NCI-H446 (cell line): ENCODE measurements at places on chromosomes 5 and 9.

DNA sequence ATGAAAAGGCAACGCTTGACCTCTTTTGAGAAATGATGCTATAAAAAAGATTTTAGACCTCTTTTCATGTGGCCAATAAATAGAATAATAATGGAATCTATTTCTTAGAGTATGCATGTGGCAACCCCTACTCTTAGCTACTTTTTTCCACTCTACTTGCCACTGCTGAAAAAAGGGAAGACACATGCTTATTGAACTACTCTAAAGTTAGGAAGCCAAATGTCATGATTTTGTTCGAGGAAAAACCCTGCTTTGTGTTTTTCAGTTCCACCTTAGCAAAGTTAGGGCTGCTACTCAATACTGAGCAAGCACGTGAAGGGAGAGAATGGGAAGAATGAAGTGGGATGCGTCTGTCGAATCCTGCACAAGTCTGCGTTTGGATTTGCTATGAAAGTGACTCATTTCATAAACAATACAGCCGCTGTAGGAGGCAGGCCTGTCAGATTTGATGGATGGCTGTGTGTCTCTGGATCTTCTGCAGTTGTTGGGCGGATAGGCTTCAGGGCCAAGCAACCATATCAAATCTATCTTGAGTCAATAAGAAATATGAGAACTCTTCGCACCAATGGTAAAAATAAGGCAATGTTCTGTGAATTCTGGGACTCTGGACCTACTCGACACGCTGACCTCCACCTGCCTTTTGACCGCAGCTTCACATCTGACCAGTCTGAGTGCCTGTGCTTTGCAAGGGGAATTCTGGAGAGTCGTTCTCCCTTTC lies 333.6 kb downstream of the PIK3R1 start:
- DNase-seq: peak; percentile 59

GRCh38 chr5:10975945-10976344 lies 214.9 kb upstream of the DAP start:
- DNase-seq: no peak

GRCh38 chr9:38118862-38119438 lies 49.9 kb upstream of the SHB start:
- no peak for DNase-seq

DNA sequence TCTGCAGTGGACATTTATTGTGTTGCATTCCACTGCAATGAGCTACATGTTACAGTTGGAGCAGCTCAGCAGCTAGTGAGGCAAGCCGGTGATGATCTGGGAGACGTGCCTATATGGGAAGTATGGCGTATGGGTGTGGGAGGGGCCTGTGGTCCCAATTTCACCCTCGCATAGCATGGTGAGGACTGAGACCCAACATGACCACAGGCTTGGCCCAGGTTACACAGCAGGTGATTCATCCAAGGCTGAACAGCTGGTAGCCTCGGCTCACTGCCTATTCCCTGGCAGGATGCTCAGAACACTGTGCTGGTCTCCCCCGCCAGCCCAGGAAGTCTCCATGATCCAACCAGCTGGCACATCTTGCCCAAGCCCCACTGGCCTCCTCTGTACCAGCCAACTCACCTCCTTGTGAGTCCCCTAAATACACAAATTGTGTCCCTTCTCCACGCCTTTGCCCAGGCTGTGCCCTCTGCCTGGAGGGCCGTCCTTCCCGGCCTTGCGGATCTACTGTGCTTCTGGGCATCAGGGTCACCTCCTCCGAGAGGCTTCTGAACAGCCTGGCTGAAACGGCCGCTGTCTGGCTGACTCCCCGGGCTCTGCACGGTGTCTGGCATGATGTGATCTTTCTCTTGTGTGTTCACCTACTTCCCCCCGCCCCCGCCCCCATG lies 81.4 kb downstream of the NSUN2 start:
- peak; percentile 87 for DNase-seq

DNA sequence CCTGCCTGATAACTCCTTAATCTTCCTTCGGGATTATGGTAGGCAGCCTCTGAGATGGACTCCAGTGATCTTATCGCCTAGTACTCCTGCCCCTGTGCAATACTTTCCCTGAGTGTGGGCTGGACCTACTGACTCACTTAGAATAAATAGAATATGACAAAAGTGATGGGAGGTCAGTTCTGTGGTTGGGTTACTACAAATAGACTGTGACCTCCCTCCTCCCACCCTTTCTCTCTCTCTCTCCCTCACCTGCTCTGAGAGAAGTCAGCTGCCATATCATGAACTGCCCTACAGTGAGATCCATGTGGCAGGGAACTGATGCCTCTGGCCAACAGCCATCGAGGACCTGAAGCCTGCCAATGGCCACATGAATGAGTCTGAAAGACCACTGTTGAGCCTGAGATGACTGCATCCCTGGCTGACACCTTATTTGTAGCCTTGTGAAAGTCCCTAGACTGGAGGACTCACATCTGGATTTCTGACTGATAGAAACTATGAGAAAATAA lies 31.7 kb downstream of the NRG2 start:
- DNase-seq: no peak

GRCh38 chr9:109455391-109455790 lies 42.7 kb downstream of the PTPN3 start:
- no peak for DNase-seq

DNA sequence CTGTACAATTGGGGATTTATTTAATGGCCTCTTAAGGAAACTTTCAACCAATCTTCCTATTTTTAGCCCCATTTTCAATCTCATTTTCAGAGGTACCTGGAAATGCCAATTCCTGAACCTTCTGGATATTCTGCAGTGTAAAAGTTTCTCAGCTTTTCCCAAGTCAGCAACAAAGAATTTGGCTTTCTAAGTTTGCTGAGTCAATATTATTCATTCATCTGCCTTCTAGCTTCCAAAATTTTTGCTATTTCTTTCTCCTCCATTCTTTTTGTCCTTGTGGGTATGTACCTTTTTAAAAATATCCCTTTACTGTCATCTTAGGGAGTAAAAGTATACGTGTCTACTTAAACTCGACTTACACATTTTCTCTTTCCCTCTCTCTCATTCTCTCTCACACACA lies 25.7 kb downstream of the CETN3 start:
- DNase-seq: no peak
